Chondrocyte (in vitro differentiated cells): ENCODE measurements at places on chromosomes 7 and 10. TPM values are rescaled to one million over a fixed set of nuclear protein-coding genes. Genes with fewer than 3 reads are reported as not detected.

DNA sequence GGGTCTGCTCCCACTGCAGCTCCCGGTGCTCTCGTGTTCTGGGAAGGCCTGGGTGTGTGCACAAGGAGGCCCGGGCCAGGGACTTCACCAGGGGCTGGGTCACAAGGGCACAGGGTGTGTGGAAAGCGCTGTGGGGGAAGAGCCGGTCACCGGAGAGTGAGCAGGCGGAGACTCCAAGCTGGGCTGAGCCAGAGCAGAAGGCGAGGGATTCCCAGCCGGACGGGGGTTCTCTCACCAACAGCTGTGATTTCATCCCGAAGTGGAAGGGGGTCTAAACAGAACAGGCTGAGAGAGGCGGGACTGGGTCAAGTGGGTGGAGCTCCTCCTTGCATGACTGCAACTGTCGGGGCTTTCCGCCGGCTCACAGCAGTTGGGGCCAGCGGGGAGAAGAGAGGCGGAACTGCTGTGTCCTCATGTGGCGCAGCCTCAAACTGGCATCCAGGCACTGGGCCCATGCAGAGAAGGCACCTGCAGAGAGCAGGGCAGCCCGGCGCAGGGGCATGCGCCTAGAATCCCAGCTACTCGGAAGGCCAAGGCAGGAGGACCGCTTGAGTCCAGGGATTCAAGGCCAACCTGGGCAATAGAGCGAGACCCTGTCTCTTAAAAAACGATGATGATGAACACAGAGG lies 7.6 kb upstream of the ORAI2 start:
- no peaks in the 10 kb centered on the region for H3K27me3 ChIP-seq
- peaks cover 7% of the 10 kb centered on the region for H3K4me1 ChIP-seq
- peaks cover 21% of the 10 kb centered on the region for H3K36me3 ChIP-seq
- no peak overlapping the region for H3K27ac ChIP-seq
- H3K4me3 ChIP-seq: no peak overlapping the region

- H3K27ac ChIP-seq: no peak overlapping the region
- H3K4me3 ChIP-seq: no peak overlapping the region
- H3K4me1 ChIP-seq: peaks cover 21% of the 10 kb centered on the region
- H3K27me3 ChIP-seq: no peaks in the 10 kb centered on the region
These were observed 18.0 kb downstream of the DNAJC1 start for GRCh38 chr10:21985541-21985940.

ANAPC16 gene
- total RNA-seq: 48.5 to 54.4 TPM (median 52.9 TPM) in 3 replicates

RPP30 gene
- 24.7 to 30.8 TPM (median 24.7 TPM) in 3 replicates for total RNA-seq

- no peak overlapping the region for H3K27ac ChIP-seq
- no peak overlapping the region for H3K4me3 ChIP-seq
- DNase-seq: no peak
- peaks cover 3% of the 10 kb centered on the region for H3K4me1 ChIP-seq
- H3K27me3 ChIP-seq: peaks cover 5% of the 10 kb centered on the region
- no peaks in the 10 kb centered on the region for H3K36me3 ChIP-seq
These were observed 17.5 kb upstream of the CDH23 start for GRCh38 chr10:71379118-71379766.

- peak overlapping the region; percentile 6 for H3K27ac ChIP-seq
- DNase-seq: no peak
- no peak overlapping the region for H3K4me3 ChIP-seq
- peaks cover 15% of the 10 kb centered on the region for H3K4me1 ChIP-seq
- H3K36me3 ChIP-seq: peaks cover 14% of the 10 kb centered on the region
These were observed 13.0 kb downstream of the MCMBP start for GRCh38 chr10:119859420-119860258.

GIMAP8 gene
- not detected in 3 replicates for total RNA-seq

DNA sequence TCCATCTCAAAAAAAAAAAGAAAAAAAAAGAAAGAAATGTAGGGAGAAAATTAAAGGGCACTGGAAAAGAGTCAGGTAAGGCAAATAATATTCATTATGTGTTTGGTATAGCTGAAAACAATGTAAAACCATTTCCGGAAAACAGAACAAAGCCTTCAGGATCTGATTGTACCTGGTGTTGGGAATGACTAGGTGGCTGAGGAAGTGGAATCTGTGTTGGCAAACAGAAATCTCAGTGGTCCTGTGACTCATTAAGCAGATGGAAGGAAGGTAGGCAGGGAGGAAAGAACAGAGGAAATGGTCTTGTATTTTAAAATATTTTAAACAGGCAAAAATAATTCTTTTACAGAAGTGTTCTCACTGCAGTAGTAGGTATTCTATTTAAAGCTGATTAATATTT lies 55.7 kb upstream of the GATA3 start:
- no peaks in the 10 kb centered on the region for H3K27me3 ChIP-seq
- H3K36me3 ChIP-seq: no peaks in the 10 kb centered on the region
- DNase-seq: no peak
- peaks cover 5% of the 10 kb centered on the region for H3K4me1 ChIP-seq

- no peak overlapping the region for H3K27ac ChIP-seq
- no peaks in the 10 kb centered on the region for H3K4me1 ChIP-seq
- H3K4me3 ChIP-seq: no peak overlapping the region
These were observed 1079.9 kb downstream of the CNTNAP2 start for GRCh38 chr7:147196481-147196880.

GPR22 gene
- total RNA-seq: not detected in 3 replicates

DNA sequence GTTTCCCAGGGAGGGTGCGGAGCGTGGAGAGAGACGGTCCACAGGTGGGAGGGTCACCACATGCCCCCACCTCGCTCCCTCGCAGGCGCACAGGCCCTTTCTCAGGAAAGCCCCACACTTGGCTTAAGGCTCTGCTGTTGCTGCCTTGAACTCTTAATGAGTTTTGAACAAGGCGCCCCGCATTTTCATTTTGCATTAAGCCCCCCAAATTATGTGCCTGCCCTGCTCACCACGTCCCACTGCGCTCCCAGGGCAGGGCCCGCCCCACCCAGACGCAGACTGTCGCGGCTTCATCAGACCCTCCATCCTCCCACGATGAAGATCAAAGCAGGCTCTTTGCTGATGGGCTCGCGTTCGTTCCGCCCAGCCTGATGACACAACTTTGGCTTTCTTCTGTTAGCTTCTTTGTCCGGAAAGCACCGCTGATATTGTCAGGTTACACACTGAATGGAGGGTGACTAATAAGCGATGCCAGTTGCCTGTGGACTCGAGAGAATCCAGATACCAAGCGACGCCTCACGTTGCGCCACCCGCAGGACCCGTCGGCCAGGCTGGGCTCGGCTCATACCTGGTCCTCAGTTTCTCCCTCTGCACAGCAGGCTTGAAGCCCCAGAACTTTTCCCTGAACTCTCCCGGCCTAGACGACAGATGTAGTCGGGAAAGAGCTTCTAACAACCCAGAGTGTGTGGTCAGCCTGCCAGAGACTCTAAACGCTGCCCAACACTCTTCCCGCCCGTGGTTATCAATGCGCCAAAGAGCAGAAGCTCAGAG lies 9.5 kb downstream of the CALML3 start:
- H3K4me3 ChIP-seq: no peak overlapping the region
- H3K36me3 ChIP-seq: peaks cover 3% of the 10 kb centered on the region
- peak; percentile 56 for DNase-seq
- peaks cover 14% of the 10 kb centered on the region for H3K4me1 ChIP-seq

NOM1 gene
- 13.7 to 19.3 TPM (median 16.9 TPM) in 3 replicates for total RNA-seq

DNA sequence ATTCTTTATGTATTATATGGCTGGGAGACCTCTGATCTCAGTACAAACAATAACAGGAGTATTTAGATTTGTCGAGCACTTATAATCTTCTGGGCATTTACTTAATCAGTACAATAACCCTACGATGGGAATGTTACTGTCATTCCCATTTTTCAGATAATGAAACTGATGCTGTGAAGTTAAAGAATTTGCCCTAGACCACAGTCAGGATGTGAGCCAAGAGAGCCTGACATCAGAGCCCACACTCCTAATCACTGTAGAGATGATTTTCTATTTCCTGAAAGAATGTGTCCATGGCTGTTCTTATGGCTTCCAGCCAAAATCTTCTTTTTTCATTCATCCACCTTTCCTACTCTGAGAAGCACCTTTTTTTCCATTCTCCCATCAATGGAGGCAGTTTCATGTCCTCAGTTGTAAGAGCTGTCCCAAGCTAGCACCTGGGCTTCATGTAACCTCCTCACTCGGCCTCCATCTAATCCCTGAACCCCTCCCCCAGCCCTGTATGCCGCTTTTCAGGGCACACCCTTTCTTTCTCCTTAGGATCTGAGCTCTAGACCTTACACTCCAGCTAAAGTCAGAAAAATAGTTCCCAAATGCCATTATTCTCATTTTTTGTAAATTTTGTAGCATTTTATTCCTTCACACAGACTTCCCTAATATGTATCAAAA lies 12.2 kb upstream of the CAV1 start:
- DNase-seq: no peak
- H3K27ac ChIP-seq: peak overlapping the region; percentile 60
- no peaks in the 10 kb centered on the region for H3K27me3 ChIP-seq
- peaks cover 42% of the 10 kb centered on the region for H3K4me1 ChIP-seq

ELMO1 gene
- 0.33 to 0.60 TPM (median 0.42 TPM) in 3 replicates for total RNA-seq

SH2D4B gene
- total RNA-seq: 0.07 TPM in 1 of 3 replicates, not detected in the others

DNA sequence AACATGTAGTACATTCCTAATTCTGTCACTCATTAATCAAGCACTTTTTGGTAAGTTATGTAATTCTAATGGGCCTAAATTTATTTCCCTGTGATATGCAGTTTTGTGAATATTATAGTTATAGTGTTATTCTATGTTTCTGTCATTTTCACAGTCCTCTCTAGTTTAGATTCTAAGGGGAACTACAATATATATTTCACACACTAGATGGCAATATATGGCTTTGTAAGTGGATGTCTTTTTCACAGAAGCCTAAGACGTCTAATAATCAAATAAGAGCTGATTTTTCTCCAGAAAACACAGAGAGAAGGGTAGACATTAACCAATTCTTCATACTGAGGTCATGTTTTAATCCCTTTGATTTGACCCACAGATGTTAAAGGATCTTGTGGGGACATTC lies 18.0 kb downstream of the RNLS start:
- DNase-seq: no peak
- peaks cover 4% of the 10 kb centered on the region for H3K4me1 ChIP-seq
- H3K27ac ChIP-seq: no peak overlapping the region
- H3K36me3 ChIP-seq: peaks cover 2% of the 10 kb centered on the region
- no peaks in the 10 kb centered on the region for H3K27me3 ChIP-seq

- DNase-seq: no peak
- no peak overlapping the region for H3K27ac ChIP-seq
- no peak overlapping the region for H3K4me3 ChIP-seq
- H3K4me1 ChIP-seq: peaks cover 9% of the 10 kb centered on the region
- peaks cover 2% of the 10 kb centered on the region for H3K36me3 ChIP-seq
These were observed 195.1 kb downstream of the CCDC3 start for GRCh38 chr10:12806228-12807095.

DNA sequence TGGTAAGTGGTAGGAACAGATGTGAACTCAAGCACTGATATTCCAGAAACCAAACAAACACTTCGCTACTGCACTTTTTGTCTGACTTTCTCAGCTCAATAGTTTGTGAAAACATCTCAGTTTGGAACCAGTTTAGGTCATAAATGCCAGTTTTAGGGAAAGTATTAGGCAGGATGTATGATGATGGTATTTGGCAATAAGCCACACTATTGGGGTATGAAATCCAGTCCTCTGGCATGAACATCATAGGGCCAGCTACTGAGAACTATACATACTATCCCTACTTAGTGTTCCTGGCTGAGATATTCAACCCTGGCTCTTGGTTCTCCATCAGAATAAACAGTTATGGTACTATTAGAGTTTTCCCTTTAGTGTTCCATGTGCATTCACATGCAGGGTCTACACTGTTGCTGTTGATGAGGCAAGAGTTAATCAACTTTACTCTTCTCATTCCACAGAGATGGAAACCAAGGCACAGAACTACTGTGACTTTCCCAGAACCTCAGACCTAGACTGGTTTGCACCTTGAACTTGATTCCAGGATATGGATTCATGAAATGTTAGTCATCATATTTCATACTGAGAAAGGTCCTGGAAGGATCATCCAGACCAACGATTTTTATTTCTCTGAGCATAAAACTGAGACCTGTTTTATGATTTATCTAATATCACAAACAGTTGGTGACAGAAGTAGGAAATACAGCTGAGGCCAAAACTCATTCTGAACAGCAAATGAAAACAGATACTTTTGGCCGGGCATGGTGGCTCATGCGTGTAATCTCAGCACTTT lies 20.0 kb upstream of the IFIT2 start:
- H3K27me3 ChIP-seq: no peaks in the 10 kb centered on the region
- H3K27ac ChIP-seq: peak overlapping the region; percentile 94
- no peaks in the 10 kb centered on the region for H3K36me3 ChIP-seq

- no peak overlapping the region for H3K4me3 ChIP-seq
- no peaks in the 10 kb centered on the region for H3K4me1 ChIP-seq
- peaks cover 46% of the 10 kb centered on the region for H3K27me3 ChIP-seq
- peaks cover 3% of the 10 kb centered on the region for H3K36me3 ChIP-seq
- no peak overlapping the region for H3K27ac ChIP-seq
These were observed 51.4 kb downstream of the CDH23 start for GRCh38 chr10:71448146-71448545.

DNA sequence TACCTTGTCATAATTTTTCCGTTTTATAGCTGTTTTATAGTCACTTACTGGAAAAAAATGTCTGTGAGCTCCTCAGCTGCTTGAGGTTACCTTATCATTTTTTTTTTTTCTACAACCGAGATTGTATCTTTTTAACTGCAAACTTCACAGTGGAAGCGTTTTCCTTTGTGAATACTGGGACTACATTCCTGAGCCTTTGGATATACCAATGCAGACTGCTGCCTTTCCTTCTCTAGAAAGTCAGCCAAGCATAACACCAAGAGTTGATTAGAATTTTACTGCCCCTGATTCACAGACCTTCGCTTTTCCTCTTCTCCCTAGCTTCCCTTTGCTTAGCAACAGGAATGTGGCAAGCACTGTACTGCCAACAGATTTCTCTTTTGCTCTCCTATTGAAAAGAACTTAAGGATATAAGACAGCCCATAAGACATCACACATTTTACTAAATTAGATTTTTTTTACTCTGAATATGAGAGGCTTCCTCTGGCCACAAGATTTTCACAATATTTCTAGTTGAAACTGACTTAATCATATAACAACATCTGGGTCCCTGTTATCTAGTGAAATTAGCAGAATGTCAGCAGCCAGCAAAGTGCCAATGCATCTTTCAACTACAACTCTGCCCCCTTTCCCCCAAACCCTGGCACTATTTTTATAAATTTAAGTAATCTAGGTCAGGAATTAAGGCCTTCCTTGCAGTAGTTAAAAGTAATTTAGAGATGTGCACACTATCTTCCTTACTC lies 170.6 kb downstream of the PRKG1 start:
- peaks cover 38% of the 10 kb centered on the region for H3K4me1 ChIP-seq
- H3K27me3 ChIP-seq: no peaks in the 10 kb centered on the region
- DNase-seq: no peak

DNA sequence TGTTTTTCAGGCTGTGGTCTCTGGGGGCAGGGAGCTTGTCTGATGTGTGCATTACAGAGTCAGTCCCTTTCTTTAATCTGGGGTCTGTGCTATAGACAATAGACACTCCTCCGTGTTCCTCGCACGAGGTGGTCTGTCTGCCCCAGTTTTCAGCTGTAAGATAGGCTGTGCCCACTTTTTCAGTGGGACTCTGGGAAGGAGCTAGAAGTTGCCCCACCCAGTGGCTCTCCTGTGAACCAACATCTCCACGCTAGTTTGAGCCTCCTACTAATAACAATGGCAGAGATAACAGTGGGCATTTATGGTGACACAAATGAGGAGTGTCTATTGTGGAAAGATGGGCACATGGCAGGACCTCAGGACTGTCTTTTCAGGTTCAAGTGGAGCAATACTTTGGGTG lies 44.0 kb downstream of the ADRB1 start:
- H3K27ac ChIP-seq: no peak overlapping the region
- H3K4me1 ChIP-seq: no peaks in the 10 kb centered on the region
- no peak overlapping the region for H3K4me3 ChIP-seq
